Hematopoietic multipotent progenitor cell (in vitro differentiated cells): ENCODE measurements at places on chromosomes 3 and 15.
A peak's percentile ranks its signal among the peaks of the same experiment; 100 is the strongest.

DNA sequence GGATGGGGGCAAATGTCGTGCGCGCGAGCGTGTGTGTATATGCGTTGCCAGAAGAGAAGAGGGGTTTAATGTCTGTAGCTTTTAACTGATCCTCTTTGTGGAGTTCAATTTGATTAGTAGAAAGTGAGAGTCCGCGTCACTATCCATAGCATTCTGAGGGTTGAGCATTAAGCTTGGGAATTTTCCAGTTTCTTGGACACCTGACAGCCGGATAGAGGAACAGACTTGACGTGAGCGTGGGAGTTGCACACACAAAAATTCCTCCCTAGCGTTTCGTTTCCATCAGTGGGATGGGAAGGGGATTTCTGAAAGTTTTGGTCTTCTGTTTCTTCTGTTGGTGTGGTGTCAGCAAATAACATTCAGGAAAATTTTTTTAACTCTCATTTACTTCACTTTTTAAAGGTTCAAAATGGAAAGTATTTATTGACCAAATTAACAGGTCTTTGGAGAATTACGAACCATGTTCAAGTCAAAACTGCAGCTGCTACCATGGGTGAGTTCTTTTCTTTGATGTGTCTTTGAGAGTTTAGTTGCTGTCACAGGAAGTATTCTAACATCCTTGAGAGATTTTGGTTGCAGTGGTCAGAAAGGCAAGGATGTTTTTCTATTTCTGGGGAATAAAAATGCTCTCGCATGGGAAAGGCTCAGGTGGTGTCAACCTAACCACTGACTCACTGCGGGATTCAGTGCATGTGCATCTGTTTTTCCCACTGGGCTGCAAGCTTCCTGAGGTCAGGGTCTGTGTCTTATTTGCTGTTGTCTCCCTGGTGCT lies 841 bp downstream of the POGLUT1 start:
- DNase-seq, result no peak

DNA sequence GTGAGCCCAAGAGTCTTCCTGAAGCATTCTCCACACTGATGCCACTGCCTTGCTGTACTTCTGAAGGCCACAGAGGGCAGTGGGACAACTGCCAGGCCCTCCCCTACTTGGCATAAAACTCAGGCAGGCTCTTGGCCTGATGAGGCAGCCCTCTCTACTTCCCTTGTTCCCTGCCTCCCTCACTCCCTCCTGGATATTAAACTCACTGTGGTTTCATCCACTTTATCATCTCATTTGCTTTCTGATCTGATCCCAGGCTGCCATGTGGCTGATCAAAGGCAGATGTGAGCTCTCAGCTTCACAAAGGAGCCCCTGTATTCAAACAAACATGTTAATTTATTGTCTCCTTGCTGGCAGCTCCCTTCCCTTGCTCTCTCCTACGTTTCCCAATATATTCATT lies 533.5 kb downstream of the IGSF11 start:
- no peak for DNase-seq

DNA sequence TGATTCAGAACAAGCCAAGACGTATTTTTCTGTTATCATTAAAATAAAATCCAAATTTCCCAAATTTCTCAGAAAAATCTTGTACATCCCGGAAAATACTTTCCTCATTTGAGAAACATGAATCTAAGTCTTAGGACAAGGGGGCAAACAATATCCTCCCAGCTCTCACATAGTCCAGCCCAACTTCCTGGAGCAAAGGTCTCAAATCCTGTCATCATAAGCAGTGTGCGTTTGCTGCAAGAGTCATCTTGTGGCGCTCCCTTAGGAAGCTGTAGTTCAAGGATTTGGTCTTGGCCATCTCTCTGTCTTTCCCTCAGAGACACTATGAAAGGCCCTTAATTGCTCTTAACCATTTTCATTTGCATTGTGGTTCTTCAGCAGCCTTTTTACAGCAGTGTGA lies 57.5 kb upstream of the GSK3B start:
- no peak for DNase-seq

DNA sequence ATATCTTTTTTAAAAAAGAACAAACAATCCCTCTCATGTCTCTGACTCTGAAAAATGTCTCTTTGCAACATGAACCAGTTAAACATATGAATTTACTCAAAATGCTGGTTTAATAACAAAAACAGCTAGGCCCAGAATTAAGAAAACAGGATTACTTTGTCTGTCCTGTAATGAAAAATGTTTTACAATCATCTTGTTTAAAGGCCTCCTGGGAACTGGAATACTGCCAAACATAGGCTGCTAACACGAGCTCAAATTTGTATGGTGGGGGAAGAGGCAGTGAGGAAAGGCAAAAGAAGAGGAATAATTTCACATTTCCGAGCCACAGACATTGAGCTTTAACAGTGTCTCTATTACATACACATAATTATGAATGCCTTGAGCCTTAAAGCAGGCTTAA lies 61.7 kb upstream of the PPIB start:
- DNase-seq, result no peak

- DNase-seq, result no peak
Observed at GRCh38 chr15:62476163-62476562, 311.1 kb upstream of the C2CD4B start.

GRCh38 chr15:92091155-92091734 lies 237.7 kb downstream of the SLCO3A1 start:
- no peak for DNase-seq

DNA sequence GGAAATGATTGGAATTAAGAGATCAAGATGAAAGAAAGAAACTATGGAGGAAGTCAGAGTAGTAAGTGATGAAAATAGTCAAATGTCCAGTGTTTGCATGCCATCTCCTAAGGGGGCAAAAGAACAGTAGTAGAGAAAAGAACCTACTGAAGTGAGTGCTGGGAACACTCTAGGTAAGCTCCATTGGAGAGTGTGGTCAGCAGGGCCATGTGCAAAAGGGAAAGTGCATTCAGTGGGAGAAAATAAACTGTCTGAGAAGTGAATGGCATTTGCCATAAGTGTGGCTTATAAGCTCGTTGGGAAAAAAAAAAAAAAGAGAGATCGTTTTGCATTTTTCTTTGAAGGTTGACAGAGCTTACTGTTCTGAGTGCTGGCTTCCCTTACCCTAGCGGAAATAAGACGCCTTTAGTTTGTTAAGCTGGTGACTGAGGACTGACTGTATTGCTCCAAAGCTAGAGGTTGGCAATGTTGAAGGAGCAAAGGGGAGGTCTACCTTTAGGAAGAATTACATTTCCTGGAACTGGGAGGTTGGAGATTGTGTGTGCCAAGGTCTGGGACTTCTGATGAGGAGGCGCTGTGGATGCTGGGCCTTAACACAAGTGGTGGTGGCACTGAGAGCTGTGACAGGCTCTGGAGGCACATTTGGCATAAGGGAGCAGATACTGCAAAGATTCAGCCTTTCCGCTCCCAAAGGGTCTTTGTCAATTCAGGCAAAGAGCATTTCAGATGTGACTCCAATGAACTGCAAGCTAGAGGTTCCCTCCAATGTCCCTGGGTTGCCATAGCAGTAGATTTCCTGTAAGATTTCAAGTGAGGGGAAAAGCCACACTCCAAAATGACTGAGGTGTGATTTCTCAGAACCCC lies 287.8 kb upstream of the SATB1 start:
- DNase-seq, result no peak

DNA sequence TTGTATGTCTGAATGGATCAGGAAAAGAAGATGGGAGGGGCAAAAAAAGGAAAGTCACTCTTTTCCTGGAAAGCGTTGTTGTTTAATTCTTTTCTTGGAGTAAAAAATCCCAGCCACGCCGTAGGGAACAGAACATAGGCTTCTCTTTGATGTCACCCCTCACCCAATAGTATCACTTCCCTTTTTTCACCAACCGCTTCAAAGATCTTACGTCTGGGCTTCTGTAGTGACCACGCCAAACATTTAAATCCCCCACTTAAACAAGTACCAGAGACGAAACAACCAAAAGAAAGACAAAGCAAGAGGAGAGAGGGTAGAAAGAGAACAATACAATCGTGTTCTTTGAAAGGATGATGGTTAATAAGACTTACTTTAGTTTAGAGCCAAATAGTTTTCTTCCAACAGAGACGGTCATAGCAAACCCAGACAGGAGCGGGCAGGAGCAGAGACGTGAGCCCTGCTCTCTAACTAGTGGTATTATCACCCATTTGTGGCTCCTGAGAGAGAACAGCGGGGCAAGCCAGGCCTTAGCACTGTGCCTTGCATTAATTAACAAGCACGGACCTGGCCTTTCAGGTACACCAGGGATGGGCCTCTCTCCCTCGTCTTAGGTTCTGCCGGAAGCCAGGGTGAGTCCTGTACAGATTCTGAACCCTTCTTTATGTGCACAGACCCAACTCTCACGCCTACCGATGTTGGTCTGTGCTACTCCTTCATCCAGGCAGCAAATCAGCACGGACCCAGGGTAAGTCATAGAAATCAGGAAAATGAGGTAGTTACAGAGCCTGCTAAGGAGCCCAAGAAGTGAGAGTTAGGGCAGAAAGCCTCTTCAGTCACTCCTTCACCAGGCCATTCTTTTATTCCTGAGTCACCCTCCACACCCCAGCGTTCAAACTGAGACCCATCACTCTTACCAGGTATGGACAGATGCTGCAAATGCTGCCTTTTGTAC lies 28.2 kb upstream of the BCL6 start:
- DNase-seq, result no peak

DNA sequence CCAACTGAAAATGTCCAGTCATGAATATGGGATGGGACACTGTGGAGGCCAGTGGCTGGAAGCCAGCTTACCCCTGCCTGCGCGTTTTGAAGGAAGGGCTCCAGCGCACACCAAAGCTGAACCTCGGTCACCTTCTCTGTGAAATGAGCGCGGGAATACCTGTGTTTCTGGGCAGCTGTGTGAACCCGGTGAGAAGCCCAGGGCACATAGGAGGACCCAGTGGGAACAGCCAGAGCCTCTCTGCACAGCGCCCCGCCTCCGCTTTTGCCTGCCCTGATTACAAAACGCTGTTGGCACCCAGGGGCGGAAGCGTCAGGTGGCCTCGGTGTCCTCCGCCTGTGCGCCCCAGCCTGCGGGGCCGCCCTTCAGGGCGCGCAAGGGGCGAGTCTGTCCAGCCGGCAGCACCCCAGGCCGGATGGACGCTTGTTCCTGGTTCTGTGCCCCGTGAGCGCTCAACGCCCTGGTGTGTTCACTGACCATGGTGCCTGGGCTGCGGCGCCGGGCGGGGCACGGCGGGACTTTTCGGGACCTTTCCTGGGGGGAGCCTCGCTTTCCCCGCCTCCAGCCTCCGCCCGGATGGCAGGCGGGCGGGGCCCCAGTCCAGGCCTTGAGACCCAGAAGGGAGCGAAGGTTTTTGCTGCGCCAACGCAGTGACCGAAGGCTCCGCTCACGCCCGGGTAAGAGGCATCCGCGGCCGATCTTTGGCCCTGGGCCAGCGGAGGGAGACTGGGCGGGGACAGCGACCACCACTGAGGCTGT lies at the start of gene SQOR:
Gene SQOR (plus strand): TSS at position 598 of the 759 bp plus-strand sequence. CDS start 23,895 bp downstream, outside the sequence.
- peak; percentile 70 for DNase-seq

DNA sequence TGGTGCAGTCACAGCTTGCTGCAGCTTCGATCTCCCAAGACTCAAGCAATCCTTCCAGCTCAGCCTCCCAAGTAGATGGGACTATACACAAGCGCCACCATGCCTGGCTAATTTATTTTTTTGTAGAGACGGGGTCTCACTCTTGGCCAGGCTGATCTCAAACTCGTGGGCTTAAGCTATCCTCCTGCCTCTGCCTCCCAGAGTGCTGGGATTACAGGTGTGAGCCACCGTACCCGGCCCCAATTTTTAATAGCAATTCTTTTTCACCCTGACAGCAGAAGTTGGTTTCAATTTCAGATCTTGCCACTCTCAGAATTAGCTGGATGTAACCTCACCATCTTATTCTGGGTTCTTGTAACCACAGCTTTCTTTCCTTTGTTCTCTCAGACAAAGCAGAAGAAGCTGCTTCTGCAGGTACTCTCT lies 64.8 kb downstream of the TRIM71 start:
- no peak for DNase-seq

DNA sequence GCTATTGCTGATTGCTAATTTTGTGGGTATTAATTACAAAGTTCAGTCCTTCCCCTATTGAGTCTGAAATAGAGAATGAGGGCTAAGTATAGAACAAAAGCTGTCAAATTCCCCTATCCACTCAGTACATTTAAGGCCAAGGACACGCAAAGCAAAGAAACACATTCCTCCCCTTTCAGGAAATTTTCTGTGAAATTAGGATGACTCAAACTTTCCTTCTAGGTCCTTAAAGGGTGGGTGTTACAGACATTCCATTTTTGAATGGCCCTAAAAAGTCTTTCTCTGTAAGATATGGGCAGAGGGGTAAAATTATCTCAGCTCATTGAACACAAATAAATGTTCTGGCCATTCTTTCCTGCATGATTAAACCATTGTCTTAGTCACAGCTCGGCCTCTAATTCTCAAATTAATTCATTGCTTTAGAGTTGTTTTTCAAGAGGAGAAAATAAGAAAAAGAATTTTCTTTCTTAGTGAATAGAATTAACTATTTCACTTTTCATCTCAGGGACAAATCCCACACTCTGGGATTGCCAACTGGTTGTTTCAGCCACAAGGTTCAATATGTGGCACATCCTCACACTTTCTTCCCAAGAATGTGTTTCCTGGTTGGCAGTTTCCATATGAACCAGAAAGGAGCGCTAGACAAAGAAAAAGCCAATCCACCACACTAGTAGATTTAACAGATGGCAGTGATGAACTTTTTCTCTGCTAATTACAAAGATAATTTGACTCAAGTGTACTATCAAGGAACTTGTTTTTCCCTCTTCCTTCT lies 424.1 kb downstream of the ZNF385D start:
- DNase-seq, result no peak

GRCh38 chr3:129045675-129046036 lies 14.9 kb upstream of the GP9 start:
- DNase-seq, result no peak

DNA sequence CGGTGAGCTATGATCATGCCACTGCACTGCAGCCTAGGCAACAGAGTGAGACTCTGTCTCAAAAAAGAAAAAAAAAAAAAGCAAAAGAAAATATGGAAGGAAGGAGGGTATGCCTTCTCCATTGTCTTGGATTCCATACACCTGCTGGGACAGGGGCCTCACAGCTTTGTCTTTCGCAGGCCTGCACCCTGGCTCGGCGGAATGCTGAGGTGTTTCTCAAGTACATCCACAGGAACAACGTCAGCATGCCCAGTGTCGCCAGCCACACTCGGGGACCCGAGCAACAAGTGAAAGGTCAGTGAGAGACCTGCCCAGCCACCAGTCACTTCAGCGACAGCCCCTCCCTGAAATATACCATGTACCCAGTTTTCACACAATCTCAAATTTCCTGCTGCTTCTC lies 288.5 kb upstream of the UMPS start:
- DNase-seq, result no peak

DNA sequence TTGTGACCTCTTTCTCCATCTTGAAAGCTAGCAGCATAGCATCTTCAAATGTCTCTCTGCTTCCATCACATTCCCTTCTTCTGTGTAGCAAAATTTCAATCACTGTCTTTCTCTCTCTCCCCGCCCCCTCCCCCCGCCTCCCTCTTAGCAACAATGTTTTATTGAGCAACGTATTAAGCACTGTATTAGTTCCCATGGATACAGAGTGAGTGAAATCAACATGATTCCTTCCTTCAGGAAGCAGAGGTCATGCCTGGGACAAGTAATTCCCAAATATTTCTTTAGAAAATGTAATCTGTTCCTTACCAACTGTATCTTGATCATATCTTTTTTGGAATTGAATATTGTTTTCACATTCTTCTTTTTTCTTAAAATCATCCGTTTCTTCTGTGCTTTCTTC lies 373.7 kb upstream of the NECTIN3 start:
- no peak for DNase-seq
